Ovary (tissue), 10 donors: ENCODE measurements at places on chromosomes 5 and 9. TPM values are rescaled to one million over a fixed set of nuclear protein-coding genes. Genes with fewer than 3 reads are reported as not detected.

TSSK1B gene
- not detected for total RNA-seq

SSBP2 gene
- 75.7 TPM for total RNA-seq

FAM169A gene
- total RNA-seq: 13.4 TPM

LIFR gene
- 68.9 TPM for total RNA-seq

GRCh38 chr5:58094031-58094430 is 365.9 kb downstream of the PLK2 start:
- no peak for DNase-seq

NDUFA8 gene
- 37.6 TPM for total RNA-seq

GRCh38 chr5:136193322-136193935 is 467 bp upstream of the SMIM32 start:
- no peak for DNase-seq

- DNase-seq: no peak
Measured at GRCh38 chr9:18728642-18729041, 254.7 kb downstream of the ADAMTSL1 start.

- no peak for DNase-seq
Measured at GRCh38 chr9:37609735-37610397, 17.5 kb upstream of the TOMM5 start.

PHYHD1 gene
- 40.0 TPM for total RNA-seq

DNA sequence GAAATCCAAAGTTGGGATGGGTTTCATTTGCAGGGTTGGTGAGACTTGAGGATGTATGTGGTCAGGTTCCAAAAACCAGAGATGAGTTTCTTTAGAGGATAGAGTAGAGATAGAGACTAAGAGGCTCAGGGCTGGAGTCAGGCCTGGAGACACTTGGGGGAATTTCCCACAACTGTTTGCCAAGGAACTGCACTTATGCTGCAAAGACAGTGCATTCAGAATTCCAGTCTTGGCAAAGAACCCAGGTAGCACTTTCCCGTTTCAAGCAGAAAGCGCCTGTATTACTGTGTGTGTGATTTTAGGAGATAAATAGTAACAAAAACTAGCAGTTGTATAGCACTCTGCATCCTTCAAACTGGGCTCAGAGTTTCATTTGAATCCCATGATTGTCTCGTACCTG is 55.4 kb downstream of the SNCAIP start:
- DNase-seq: no peak

DNA sequence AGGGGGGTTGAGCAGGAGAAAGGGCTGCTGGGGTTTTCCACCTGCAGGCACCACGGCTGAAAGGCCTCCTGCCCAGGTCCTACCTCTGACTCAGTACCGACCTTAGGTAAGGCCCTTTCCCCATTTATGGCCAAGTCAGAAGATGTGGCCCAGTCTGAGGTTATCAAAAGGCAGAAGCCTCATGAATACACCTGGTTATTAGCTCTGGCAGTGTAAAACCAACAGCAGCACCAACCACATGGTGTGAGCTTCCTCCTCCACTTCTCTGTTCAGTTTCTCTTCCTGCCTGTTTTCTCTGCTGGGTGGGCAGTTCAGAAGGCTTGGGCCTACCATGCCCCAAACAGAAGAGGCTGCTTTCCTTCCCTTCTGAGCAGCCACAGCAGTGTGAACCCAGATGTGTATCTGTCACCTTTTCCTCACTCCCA is 86.9 kb downstream of the UGCG start:
- no peak for DNase-seq

DNA sequence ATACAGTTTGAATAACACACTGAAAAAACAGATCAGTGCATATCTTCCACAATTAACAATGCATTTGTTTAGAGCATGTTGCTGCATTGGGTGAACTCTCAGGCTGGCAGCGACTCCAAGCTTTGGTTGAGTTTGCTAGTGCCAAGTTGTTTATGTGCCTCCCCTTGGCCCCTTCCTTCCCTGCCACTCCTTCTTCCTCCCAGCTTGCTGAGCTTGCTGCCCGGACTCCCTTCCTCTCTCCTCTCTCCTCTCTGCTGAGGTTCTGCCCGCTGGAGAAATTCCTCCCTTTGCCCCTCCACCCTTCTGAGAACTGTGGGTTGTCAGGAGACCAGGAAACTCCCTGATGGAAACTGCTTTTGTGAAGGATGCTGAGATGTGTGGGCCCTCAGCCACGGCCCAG is 247.3 kb downstream of the PDZD2 start:
- DNase-seq: no peak

GRCh38 chr9:91833096-91833877 is 116.7 kb downstream of the ROR2 start:
- DNase-seq: no peak

GRCh38 chr9:110337727-110338126 is at the start of gene TXNDC8:
TSS of gene TXNDC8 (minus strand) at chr9:110337863.
- DNase-seq: no peak

DNA sequence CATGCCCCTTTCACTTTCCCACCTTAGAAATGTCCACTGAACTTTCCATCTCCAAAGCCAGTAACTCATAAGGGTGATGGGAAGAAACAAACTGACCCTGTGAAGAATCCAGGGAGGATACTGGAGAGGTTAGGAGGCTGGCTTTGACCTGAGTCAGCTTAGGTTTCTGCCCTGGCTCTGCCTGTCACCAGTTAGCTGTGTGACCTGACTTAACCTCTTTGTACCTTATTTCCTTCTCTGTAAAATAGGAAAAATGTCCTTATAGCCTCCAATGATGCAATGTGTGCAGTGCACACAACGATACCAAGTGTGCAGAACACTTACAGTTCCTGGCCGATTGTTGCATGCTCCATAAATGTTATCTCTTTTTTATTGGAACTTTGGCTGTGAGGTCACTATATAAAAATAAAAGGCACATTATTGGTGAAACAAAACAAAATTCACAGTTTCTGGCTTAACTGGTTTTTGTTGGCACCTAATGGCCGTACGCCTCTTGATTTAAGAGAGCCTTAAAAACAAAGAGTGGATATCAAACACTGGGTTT is 37.8 kb downstream of the GABRP start:
- DNase-seq: no peak

DNA sequence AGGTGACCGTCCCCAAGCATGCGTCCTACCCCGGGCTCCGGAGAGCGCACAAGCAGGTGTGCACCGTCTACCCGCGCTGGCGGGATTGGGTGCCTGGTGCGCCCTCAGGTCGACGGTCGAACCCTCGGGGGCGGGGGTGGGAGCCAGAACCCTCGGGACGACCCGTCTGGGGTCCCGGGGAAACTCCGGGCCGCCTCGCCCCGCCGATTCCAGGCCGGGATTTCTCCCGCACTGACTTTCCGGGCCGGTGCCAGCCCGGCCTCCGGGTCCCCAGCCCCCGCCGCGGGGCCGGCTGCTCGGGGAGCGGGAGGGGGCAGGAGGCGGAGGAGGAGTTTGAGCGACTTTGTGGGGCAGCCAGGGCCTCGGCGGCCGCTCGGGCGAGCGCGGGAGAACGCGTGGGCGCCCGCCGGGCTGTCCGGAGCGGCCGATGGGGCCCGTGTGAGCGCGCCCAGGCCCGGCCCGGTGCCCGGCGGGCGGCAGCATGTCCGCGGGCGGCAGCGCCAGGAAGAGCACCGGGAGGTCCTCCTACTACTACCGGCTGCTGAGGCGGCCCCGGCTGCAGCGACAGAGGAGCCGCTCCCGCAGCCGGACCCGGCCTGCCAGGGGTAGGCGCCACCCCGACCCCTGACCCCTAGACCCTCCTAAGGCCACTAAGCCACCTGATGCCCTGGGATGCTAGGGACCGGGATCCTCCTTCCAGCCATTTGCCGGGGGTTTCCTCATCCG is at the start of gene DAB2IP:
DAB2IP (plus strand) TSS at position 340 of the 726 bp plus-strand sequence; CDS start at position 482, 142 bp downstream.
- peak; percentile 82 for DNase-seq

RICTOR gene
- total RNA-seq: 36.3 TPM
